ENCODE measurements at places on chromosomes 12 and 14.

DNA sequence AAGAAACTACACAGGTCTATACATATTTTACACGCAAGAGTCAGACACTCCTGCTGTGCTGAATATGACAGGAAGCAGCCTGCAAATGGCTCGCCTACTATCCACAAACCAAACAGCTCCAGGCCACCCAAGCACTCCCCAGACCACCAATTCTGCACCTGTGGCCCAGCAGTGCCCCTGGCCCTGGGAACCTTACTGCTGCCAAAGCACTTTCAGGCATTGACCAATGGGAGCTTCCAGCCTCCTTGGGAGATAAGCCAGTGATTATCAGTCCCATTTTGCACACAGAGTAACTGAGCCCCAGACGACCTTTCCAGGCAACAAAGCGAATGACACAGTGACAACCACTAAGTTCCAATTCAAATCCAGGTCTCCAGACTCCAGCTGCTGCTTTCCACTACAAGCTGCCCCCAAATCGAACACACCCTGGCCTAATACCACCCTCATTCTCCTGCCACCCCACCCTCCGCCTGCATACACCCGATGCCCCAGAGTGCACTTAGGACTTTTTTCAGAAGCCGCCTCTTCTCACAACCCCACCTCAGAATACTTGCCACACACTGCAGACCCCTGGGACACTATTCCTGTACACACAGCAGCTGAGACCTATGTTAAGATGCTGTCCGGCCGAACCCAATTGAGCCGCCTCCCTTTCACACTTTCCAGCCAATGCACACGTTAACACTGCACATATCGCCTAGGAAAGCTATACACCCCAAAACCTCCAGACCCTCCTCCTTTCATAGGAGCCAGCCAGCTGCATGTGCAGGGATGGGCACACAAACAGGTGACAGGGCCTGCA, 126.1 kb upstream of the PRMT8 start:
- DNase-seq = no peak

- no peak for DNase-seq
These were observed 45.7 kb downstream of the TRAFD1 start for GRCh38 chr12:112170971-112171596.

DNA sequence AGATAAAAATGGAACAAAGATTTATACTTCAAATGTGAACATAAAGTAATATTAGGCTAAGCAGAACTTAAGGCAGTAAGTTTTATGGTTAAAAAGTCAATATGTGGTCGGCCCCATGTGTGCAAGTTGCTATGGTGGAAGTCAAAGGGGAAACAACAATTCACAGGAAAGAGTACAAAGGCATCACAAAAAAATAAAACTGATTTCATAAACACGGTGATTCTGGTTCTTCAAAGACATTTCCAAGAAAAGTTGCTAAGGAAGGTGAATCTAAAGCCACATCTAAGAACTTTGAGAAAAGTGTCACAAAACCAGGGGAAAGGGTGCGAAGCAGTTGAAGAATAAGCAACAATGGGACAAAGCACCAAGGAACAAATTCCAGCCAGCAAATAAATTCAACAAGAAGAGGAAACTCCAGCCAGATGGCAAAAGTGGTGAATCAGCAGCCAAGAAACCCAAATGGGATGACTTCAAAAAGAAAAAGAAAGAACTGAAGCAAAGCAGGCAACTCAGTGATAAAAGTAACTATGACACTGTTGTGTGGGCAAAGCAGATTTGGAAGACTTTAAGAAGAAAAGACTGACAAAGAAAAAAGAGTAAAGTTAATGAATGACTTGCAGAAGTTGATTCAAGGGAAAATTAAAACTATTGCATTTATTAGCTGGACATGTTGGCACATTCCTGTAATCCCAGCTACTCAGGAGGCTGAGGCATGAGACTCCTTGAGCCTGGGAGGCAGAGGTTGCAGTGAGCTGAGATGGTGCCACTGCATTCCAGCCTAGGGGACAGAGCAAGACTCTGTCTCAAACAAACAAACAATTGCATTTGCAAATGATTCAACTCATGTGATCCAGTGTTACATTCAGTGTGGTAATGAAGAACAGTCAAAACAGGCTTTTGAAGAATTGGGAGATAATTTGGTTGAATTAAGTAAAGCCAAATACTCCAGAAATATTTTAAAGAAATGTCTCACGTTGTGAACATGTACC, 19.5 kb downstream of the PTGDR start:
- DNase-seq = no peak

- no peak for DNase-seq
These were observed 10.5 kb downstream of the MTRFR start for GRCh38 chr12:123243671-123244262.

GRCh38 chr14:55537782-55538181, 42.2 kb upstream of the KTN1 start:
- no peak for DNase-seq

DNA sequence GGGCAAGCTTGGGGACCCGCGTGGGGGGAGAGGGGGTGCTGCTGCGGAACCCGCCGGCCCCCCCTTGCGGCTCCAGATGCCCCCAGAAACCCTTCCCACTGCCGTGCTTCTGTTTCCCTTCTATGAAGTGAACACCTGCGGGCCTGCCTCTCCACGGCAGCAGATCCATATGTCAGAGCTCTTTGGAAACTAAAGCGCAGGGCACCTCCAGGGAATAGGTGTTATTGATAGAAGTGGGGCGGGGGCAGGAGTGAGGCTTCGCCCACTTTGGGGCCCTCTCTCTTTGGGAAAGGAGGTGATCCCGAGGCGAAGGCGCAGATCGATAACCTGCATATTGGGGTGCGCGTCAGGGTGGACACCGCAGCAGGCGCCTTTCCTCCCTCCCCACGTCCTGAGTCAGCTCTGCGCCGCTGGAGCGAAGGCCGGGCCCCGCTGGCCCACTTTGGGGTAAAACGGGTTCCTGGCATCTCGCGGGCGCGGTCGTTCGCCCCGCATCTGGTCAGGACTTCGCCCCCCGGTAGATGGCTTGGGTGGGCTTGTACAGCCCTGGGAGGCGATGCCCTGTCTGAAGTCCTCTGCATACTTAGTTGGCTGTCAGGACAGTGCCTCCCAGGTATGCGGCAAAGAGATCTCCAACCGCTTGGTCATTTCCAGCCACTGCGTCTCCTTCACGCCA, 524 bp downstream of the KMT5A start:
- no peak for DNase-seq

GRCh38 chr14:74500417-74501134, 7.0 kb downstream of the ISCA2 start:
- DNase-seq = no peak
